ENCODE measurements at places on chromosomes 12 and 14.

DNA sequence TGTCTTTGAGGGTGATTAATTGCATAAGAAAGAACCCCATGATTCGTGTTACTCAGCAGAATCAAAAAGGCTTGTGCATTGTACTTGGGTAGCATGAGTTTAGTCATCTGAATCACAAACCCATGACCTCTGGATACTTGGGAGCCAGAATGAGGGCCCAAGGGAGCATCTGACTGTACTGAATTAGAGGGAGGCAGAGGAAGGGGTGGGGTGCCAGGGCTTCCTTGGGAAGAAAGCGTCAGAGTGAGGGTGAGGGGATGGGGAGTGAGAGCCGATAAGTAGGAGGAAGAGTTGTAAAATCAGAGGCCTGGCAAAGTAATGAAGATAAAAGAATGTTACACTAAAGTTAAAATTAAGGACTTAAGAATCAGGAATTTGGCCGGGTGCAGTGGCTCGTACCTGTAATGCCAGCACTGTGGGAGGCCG is 29.8 kb downstream of the GPRC5D start:
- peak; percentile 44 for DNase-seq

GRCh38 chr12:58745348-58746125 is 174.8 kb downstream of the LRIG3 start:
- peak; percentile 5 for DNase-seq

- DNase-seq = peak; percentile 63
These were observed 9.0 kb downstream of the PITPNM2 start for GRCh38 chr12:123141615-123142517.

GRCh38 chr12:25502596-25502995 is 50.5 kb downstream of the LMNTD1 start:
- DNase-seq = no peak

GRCh38 chr12:123245678-123246077 is 12.4 kb downstream of the MTRFR start:
- DNase-seq = no peak

GRCh38 chr14:46581036-46581671 is 70.4 kb downstream of the RPL10L start:
- peak; percentile 19 for DNase-seq

GRCh38 chr14:62081951-62082350 is 319.7 kb downstream of the SNAPC1 start:
- no peak for DNase-seq

DNA sequence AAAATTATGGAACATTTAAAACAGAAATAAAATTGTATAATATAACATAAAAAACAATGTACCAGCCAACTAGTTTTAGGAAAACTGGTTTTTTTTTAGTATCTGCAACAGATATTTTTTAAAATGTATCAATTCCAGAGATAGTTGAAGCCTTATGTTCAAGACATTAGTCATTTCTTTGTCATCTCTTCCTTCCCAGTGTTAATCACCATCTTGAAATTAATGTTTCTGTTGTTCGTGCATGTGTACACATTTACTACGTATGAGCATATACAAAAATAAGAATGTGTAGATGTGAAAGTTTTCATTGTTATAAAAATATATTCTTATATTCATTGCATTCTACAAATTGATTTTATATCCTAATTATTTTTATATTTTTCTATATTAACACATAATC is 1062.1 kb downstream of the SLC6A15 start:
- peak; percentile 9 for DNase-seq

DNA sequence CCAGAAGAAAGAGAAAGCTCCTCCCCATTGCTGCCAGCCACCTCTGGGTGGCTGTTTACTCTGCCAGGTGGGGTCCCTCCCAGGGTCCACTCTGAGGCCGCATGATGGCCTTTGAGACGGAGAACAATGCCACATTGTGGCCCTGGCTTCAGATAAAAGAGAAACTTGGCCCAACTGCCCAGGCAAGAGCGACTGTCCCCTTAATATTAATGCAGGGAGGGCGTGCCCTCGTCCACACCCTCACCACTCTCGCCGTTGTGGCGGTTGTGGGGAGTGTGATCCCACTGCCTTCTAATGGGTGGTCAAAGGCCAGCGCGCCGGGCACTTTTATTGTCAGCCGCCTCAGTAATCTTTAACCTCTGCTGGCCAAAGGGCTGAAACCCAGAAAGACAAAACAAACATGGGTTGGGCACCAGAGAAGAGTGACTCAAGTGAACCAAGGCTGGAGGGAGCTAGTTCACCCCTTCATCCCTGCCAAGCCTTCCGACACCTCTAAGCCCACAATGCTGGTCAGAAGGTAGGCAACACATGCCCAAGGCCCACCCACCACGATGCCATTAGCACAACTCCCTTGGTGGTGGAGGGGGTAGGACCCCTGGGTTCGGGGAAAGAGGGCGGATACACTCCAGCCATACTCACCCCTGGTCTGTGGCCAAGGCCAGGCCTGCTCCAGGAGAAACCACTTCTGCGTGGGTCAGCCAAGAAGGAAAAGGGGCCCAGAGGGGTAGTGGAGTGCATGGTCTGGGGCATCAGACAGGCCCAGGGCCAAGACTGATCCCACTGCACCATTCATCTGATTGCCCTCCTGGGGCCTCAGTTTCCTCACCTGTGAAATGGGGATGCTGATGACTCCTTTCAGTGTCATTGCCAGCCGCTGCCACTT is 44.5 kb upstream of the BCL11B start:
- no peak for DNase-seq

DNA sequence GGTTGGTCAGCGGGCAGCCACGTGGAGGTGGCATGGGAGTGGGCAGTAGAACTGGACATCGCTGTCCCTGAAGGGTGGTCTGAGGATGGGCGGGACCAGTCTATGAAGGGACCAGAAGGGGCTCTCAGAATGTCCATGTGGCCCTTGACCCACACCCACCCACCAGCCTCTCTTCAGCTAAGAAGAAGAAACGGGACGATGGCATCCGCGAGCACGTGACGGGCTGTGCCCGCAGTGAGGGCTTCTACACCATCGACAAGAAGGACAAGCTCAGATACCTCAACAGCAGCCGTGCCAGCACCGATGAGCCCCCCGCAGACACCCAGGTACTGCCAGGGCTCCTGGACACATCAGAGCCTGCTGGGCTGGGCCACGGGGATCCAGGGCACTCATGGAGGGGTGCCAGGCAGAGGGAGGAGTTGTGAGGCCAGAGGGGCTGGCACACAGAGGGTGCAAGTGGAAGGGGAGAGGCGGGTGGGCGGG is 21.3 kb downstream of the SETD1B start:
- no peak for DNase-seq

- no peak for DNase-seq
These were observed 2.1 kb upstream of the DLST start for GRCh38 chr14:74879427-74880182.

GRCh38 chr14:92540472-92541048 is 27.0 kb downstream of the RIN3 start:
- DNase-seq = peak; percentile 90

DNA sequence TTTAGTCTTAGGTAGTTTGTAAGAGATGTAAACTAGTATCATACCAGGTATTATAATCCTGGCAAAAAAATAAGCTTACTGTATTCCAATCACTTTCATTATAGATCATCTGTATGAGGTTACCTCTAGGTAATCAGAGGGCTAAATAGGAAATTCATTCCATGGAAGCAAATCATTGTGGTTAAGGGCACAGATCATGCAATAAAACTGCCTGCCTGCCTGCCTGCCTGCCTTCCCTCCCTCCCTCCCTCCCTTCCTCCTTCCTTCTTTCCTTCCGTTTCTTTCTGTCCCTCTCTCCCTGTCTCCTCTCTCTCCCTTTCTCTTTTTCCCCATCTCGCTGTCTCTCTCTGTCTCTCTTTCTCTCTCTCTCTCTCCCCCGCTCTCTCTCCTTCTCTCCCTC is 3.2 kb upstream of the CLEC9A start:
- DNase-seq = no peak

GRCh38 chr14:24659916-24660570 is 26.1 kb upstream of the GZMB start:
- no peak for DNase-seq

GRCh38 chr12:115102450-115102849 is 418.5 kb upstream of the TBX3 start:
- DNase-seq = no peak

- no peak for DNase-seq
These were observed 27.6 kb upstream of the HIP1R start for GRCh38 chr12:122807651-122808050.

GRCh38 chr12:38289396-38289795 is 27.2 kb upstream of the ALG10B start:
- DNase-seq = no peak

DNA sequence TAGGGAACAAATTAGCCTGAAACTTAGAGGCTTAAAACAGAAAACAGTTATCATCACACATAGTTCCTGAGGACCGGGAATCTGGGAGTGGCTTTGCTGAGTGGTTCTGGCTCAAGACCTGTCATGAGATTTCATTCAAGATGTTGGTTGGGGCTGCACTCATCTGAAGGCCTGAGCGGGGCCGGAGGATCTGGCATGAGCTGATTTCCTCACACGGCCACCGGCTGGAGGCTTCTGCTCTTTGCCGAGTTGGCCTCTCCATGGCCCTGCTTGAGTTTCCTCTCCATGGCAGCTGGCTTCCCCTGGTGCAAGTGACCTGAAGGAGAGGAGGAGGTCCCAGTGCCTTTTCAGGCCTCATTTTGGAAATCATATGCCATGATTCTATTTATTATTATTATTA is 128.1 kb downstream of the PAPOLA start:
- no peak for DNase-seq

DNA sequence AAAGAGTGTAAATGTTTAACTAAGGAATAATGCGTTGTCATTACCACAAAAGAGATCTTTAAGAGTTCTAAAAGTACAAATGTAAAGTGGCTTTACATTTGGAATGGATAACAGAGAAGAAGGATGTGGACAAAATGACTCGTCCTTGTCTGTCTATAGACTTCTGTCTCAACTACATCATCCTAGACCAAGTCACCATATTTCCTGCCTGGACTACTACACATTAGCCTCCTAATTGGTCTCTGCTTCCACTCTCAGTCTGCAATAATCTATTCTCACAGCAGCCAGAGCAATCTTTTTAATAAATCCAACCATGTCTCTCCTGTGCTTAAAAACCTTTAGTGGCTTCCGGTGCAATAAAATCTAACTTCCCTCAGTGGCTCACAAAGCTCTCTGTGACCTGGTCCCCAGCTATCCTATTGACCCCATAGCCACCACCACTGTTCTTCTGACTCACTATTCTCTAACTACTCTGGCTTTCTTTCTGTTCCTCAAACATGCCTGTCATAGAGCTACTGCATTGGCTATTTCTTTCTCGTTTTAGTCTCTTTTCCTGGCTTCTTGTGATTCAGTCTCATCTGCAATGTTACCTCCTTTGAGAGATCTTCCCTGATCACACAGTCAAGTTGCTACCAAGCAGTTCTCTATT is 91.1 kb downstream of the MYF5 start:
- no peak for DNase-seq

- DNase-seq = no peak
These were observed 27.2 kb downstream of the EFCAB11 start for GRCh38 chr14:89927186-89927865.

DNA sequence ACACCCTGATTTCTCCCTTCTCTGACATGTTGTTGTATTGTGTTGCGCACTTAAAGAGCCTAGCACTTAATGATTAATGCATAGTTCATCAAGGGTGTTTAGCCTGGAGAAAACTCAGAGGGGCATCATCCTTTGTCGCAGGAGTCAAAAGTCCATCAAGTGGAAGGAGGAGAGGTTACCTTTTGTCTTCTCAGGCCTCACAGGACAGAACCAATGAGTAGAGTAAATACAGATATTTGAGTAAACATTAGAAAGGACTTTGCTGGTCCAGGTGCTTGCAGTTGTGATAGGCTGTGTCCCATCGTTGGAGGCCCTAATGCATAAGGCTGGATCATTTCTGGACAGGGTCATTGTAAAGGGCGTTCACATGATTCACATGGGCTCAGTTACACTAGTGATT is 430.9 kb downstream of the PCNX1 start:
- no peak for DNase-seq

- DNase-seq = no peak
These were observed 63.6 kb downstream of the TMEM30B start for GRCh38 chr14:61217516-61217915.

DNA sequence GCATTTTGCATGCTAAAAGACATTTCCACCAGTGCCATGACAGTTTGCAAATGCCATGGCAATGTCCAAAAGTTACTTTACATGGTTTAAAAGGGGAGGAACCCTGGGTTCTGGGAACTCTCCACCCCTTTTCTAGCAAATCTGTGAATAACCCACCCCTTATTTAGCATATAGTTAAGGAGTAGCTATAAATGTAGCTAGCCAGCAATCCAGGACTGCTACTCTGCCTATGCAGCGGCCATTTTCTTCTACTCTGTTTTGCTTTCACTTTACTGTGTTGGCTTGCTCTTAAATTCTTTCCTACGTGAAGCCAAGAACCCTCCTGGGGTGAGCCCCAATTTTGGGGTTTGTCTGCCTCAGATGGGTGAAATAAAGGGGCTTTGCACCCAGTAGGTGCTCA is 141.0 kb downstream of the PTPN11 start:
- DNase-seq = no peak

DNA sequence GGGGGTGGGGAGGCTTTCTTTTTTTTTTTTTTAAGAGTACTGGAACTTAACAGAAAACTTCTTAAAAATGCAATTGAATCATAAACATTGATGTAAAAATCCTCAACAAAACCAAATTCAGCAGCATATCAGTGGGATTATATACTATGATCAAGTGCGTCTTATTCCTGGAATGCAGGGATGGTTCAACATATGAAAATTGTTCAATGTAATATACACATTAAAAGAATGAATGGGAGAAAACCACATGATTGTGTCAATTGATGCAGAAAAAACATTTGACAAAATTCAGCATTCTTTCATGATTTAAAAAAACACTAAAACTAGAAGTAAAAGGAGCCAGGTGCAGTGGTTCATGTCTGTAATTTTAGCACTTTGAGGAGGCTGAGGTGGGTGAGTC is 41.2 kb upstream of the CCT2 start:
- no peak for DNase-seq

- peak; percentile 72 for DNase-seq
These were observed 16.4 kb downstream of the NID2 start for GRCh38 chr14:52052288-52052943.

DNA sequence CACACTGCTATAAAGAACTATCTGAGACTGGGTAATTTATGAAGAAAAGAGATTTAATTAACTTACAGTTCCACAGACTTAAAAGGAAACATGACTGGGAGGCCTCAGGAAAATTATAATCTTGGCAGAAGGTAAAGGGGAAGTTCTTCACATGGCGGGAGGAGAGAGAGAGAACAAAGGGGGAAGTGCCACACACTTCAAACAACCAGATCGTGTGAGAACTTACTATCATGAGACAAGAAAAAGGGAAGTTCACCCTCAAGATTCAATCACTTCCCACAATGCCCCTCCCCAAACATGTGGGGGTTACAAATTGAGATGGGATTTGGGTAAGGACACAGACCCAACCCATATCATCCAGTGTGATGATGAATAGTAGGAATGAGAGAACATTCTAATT is 366.5 kb downstream of the LRFN5 start:
- DNase-seq = no peak

DNA sequence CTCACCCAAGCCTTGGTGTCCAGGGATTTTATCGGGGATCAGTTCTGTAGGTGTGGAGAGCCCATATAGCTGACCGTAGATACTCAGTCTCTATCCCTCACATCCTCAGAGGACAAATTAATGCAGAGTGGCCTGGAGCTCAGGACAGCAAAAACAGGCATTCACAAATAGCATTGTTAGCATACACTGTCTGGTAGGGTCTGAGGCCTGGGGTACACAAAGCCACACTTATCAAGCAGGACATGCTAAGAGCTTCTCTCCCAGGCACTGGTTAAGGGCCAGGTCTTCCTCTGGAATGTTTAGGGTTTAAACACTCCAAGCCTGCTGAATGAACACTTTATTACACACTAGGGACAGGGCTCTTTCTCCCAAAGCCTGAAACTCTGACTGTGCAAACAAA is 253.2 kb downstream of the NEDD1 start:
- no peak for DNase-seq

- DNase-seq = no peak
These were observed 146.0 kb upstream of the C14orf180 start for GRCh38 chr14:104433401-104434213.

Data from GM03348 (cell line).